ENCODE measurements at places on chromosomes 4 and X.

- no peak for DNase-seq
These were observed 457.9 kb downstream of the BCOR start for GRCh38 chrX:39639871-39640270.

DNA sequence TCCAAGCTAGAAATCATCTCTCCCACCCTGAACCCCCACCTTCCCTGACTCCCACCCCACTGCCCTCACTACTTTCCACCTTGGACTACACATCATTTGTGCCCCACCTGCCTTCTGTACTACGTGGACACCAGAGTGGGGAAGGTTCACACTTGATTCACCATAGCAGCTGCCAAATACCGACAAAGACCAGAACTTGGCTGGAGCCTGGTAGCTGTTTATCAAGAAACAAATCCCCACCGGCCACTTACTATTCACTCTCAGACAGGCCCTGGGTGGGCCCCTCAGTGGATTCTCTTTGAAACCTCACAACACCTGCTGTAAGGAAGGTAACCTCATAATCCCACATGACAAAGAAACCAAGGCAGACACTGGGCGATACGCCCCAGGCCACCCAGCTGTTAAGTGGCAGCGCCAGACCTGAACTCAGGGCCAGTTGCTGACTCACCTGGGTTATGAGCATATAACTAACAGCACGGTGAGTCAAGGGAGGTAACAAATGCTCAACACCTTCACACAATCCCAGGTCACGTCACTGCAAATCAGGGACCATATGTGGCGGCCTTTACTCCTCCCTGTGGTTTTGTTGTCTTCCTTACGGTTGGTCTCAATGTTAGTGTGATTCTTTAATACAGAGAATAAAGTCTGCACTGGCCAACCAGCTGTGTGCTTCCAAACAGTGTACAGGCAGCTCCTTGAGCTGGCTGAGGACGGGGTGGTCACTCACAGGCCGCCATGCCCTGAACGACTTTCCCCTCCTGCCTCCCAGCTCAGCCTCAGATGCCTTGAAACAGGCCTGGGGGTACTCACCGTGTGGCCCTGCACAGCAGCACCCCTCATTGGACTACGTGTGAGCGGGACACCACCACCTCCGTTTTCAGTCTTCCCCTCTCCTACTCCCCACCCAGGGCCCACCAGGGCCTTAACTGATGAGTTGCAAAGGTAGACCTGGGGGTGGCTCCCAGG is 7.5 kb downstream of the WDR1 start:
- DNase-seq, result no peak

GRCh38 chrX:152907084-152907651 is 9.3 kb downstream of the ZNF185 start:
- peak; percentile 50 for DNase-seq

- peak; percentile 12 for DNase-seq
These were observed 168.4 kb downstream of the KCNIP4 start for GRCh38 chr4:21780148-21780547.

DNA sequence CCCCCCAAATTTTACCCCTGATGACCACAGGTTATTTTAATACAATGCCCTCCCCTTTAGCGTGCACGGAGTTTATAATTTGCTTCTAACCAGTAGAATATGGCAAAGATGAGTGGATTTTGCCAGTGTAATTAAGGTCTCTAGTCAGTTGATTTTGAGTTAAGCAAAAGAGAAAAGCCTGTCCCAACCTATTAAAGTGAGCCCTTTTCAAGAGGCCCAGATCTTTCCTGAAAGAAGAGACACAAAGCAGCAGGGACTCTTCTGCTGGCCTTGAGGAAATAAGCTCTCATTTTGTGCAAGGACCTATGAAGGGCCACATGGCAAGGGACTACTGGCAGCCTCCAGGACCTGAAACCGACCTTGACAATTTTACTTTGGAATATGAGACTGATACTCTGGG is 61.9 kb upstream of the GABRG1 start:
- DNase-seq, result no peak

GRCh38 chr4:46656071-46656470 is 253.0 kb downstream of the COX7B2 start:
- no peak for DNase-seq

DNA sequence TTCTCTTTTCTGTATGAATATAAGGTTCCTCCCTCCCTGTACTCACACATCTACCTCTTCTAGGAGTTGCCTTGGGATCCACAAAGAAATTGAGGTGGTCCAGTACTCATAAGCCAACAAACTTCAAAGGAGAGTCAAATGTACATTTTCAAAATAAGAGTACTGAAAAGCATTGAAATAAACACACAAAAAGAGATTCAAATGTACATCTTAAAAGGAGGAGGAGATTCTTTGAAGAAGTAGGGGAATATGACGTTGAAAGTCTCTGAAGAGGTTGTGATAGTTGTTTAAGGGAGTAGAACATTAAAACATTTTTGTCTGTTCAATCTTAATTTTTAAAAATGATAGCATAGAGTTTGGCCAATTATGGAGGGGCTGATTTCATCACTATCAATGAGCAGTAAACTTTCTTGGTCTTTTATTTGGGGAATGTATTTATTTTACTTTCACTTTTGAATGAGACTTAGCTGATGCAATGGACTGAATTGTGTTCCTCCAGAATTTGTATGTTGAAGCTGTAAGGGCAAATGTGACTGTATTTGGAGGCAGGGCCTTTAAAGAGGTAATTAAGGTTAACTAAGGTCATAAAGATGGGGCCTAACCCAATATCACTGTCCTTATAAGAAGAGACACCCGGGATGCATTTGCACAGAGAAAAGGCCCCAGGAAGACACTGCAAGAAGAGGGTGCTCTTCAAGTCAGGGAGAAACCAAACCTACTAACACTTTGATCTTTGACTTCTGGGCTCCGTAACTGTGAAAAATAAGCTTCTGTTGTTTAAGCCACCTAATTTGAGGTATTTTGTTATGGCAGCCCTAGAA is 226.3 kb upstream of the PGRMC2 start:
- DNase-seq, result peak; percentile 69

GRCh38 chr4:43374216-43374751 is 481.8 kb downstream of the GRXCR1 start:
- peak; percentile 14 for DNase-seq

DNA sequence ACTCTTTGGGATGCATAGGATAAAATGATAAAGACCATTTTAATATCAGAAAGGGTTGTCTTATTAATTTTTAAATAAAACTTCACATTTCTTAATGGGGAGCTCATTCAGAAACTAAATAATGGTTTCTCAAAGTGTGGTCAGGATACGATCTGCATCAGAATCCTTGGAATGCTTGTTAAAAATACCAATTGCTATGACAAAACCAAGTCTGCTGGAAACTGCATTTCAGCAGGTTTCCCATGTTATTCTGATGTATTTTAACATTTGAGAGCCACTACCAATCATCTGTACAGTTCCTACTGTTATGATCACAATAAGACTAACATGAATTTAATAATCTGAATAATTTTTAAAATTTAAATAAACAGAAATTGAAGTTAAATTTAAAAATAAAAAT is 115.1 kb downstream of the SOWAHB start:
- peak; percentile 83 for DNase-seq

GRCh38 chrX:9102956-9103355 is 69.0 kb upstream of the FAM9B start:
- no peak for DNase-seq

GRCh38 chr4:152021788-152022438 is 261.1 kb upstream of the GATB start:
- no peak for DNase-seq

DNA sequence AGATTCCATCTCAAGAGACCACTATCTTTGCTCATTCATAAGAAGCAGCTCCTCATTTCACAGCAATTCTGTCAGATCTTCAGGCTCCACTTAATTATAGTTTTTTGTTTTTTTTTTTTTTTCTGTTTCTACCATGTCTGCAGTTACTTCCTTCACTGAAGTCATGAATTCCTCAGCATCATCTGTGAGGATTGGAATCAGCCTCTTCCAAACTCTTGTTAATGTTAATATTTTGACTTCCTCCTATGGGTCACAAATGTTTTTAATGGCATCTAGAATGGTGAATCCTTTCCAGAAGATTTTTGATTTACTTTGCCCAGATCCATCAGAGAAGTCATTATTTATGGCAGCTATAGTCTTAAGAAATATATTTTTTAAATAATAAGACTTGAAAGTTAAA is 53.1 kb downstream of the BMP2K start:
- peak; percentile 54 for DNase-seq

GRCh38 chrX:134782796-134783195 is 124.5 kb upstream of the PLAC1 start:
- peak; percentile 49 for DNase-seq
